ENCODE measurements at places on chromosomes 5 and 9. TPM values are rescaled to one million over a fixed set of nuclear protein-coding genes. Genes with fewer than 3 reads are reported as not detected.

FAM240B gene
- total RNA-seq: not detected

IFNA10 gene
- total RNA-seq: not detected

MUSK gene
- 0.44 TPM for total RNA-seq

EQTN gene
- not detected for total RNA-seq

PRLR gene
- 0.22 TPM for total RNA-seq

GABRG2 gene
- 2.6 TPM for total RNA-seq

LCN1 gene
- not detected for total RNA-seq

SIGMAR1 gene
- total RNA-seq: 112 TPM

PKD2L2 gene
- total RNA-seq: not detected

BHMT2 gene
- 1.1 TPM for total RNA-seq

ADRA1B gene
- under 0.01 TPM for total RNA-seq

SPATA31C1 gene
- not detected for total RNA-seq

SPRY4 gene
- total RNA-seq: 125 TPM

ORM1 gene
- total RNA-seq: not detected

CKMT2 gene
- 0.29 TPM for total RNA-seq

IFNK gene
- not detected for total RNA-seq

CCDC180 gene
- 0.88 TPM for total RNA-seq

CNTNAP3B gene
- 0.57 TPM for total RNA-seq

OR1J2 gene
- total RNA-seq: not detected

FYB1 gene
- total RNA-seq: not detected

RNF14 gene
- total RNA-seq: 49.9 TPM

NR6A1 gene
- 0.66 TPM for total RNA-seq
